ENCODE measurements at places on chromosomes 5 and 9. TPM values are rescaled to one million over a fixed set of nuclear protein-coding genes. Genes with fewer than 3 reads are reported as not detected.

DNA sequence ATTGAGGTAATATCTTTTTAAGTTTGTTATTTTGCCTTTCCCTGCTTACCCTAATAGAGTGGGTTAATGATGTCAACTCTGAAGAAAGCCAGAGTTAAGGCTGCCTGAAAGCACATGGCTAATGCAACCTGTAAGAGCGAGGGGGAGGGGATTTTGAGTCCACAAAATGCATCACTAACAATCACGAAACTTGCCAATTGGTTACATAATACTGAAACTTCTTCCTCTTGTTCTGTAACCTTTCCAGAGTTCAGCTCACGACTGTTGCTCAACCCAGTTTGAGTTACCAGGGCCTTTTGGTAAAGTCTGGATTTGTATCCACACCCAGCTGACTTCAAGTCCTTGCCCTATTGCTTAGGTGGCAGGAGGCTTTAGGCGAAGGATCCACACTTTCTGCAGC, 308.8 kb downstream of the EFNA5 start:
- H3K4me3 ChIP-seq: no peak overlapping the region
- H3K36me3 ChIP-seq: no peaks in the 10 kb centered on the region
- no peak for DNase-seq
- no peaks in the 10 kb centered on the region for H3K27me3 ChIP-seq
- H3K4me1 ChIP-seq: no peaks in the 10 kb centered on the region

The CTXN3 gene
- total RNA-seq: not detected

GRCh38 chr9:13974891-13975290, 339.1 kb downstream of the NFIB start:
- no peak for DNase-seq
- H3K4me3 ChIP-seq: no peak overlapping the region
- H3K27me3 ChIP-seq: no peaks in the 10 kb centered on the region
- H3K27ac ChIP-seq: no peak overlapping the region
- no peaks in the 10 kb centered on the region for H3K36me3 ChIP-seq

The LYSMD3 gene
- 21.3 TPM for total RNA-seq

The SPATA31C1 gene
- not detected for total RNA-seq

The EIF4E1B gene
- not detected for total RNA-seq

DNA sequence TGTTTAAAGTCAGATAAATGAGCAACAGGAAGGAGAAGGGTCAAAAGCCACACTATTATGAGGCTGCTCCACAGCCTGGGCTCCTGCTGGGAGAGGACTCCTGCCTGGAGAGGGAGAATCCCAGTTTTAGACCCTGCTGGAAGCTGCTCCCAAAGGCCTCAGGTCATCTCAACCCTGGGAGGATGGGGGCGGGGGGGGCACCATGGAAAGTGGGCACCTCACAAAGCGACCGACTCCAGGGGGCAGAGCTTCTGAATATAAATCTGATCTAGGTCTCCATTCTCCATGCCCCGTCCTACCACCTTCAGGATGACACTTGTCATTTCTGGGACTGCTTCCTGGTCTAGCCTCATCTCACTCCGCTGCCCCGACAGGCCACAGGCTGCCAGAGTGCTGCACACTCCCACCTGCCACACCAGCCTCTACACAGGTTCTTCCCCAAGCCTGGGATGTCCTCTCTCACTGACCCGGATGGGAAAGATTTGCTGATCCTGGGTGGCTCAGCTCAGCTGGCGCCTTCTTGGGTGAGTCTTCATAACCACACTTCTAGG, 183.4 kb downstream of the GAPVD1 start:
- H3K36me3 ChIP-seq: peaks cover 31% of the 10 kb centered on the region
- no peak overlapping the region for H3K4me3 ChIP-seq
- DNase-seq: no peak
- no peak overlapping the region for H3K27ac ChIP-seq
- no peaks in the 10 kb centered on the region for H3K4me1 ChIP-seq

The CDKN2B gene
- 4.8 TPM for total RNA-seq

DNA sequence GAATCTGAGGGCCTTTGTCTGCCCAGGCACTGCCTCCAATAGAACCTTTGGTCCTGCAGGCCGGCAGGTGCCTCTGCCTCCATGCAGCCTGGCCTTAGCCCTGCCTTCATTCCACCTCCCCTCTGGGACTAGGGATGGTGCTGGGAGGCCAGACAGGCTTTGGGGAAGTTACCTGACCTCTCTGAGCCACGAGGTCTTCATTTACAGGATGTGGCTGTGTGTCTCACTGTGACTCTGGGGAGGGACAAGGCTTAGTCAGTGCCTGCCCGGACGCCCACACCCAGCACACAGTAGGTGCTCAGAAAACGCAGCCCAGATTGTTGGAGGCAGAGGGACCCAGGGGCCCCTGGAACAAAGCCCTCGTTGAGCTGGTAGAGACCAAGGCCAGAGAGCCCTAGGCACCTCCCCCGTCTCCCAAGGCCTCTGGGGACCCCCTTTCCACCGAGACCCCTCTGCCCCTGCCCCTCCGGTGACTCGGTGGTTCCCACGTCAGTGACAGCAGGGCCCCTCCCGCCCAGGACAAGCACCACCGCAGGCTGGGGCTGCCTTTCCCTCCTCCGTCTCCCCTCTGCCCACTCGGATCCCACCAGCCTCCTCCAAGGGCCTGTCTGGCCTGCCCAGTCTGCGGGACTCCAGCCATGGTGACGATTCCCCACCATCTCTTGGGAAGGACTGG, 46.9 kb upstream of the EGFL7 start:
- no peak for DNase-seq
- H3K27me3 ChIP-seq: no peaks in the 10 kb centered on the region
- H3K4me3 ChIP-seq: no peak overlapping the region
- peak overlapping the region; percentile 90 for H3K27ac ChIP-seq

DNA sequence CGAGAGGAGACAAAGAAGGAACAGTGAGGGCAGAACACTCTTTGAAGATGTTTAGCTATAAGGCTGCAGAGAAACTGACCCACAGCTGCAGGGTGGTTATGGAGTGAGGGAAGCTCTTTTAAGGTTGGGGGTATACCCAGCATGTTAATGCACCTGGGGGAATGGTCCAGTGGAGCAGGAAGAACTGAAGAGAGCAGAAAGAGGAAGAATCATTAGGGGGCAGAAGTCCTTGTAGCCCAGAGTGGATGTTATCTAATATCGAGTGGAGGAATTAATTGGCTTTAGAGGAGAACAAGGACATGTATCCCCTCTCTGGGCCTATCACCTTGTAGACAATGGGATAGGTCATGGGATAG, 7.7 kb downstream of the IL4 start:
- DNase-seq: no peak
- no peak overlapping the region for H3K27ac ChIP-seq
- no peaks in the 10 kb centered on the region for H3K27me3 ChIP-seq
- no peaks in the 10 kb centered on the region for H3K4me1 ChIP-seq

The APBB3 gene
- total RNA-seq: 7.2 TPM

DNA sequence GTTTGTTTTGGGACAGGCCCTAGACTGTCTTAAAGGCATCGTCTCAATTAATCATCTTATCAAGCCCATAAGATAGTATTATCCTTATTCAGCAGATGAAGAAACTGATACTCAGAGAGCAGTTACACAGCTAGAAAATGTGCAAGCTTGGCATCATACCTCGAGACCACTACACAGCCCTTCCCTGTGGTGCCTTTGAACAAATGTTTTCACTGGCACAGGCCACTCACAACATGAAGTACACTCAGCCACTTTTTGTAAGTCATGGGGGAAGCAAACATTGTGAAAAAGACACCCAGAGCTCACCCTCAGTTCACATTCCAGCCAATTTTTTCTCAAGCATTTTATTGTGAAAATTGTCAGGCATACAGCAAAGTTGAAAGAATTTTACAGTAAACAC, 122.5 kb downstream of the WDR41 start:
- H3K27ac ChIP-seq: no peak overlapping the region
- no peaks in the 10 kb centered on the region for H3K4me1 ChIP-seq
- H3K27me3 ChIP-seq: no peaks in the 10 kb centered on the region
- no peak overlapping the region for H3K4me3 ChIP-seq
- no peak for DNase-seq

DNA sequence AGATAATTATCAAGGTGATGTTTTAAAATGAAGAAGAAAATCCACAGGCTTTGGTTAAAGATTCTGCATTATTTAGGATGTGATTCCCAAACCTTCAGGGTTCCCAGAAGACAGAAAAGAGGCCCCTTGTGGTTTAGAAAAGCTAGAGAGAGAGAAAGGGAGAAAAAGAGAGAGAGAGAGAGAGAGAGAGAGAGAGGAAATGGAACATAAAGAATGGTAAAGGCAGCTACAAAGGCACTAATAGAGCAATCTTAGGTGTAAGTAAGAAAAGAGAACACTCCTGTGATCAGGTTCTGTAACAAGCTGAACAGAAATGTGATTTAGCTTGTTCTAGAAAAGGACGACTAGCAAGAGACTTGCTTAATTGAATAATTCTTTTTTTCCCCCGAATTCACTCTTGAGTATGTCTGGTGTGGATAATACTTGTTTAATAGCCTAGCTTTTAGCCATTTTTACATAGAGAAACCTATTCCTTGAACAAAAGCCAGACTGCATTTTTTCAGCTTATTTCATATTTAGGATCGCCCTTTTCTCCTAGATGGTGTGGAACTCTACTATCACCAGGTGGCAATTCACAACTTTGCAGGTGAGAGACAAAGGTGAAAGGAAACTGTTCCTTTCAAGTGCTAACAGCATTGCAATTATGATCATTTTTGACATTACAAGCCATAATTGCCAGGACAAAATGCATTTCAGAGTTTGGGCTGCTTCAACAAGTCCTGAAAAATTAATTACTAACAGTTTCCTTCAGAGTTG, 57.6 kb upstream of the SH3GL2 start:
- H3K36me3 ChIP-seq: no peaks in the 10 kb centered on the region
- H3K4me1 ChIP-seq: no peaks in the 10 kb centered on the region
- H3K27ac ChIP-seq: no peak overlapping the region
- no peak overlapping the region for H3K4me3 ChIP-seq
- H3K27me3 ChIP-seq: no peaks in the 10 kb centered on the region
- no peak for DNase-seq

The LRRC26 gene
- total RNA-seq: not detected

DNA sequence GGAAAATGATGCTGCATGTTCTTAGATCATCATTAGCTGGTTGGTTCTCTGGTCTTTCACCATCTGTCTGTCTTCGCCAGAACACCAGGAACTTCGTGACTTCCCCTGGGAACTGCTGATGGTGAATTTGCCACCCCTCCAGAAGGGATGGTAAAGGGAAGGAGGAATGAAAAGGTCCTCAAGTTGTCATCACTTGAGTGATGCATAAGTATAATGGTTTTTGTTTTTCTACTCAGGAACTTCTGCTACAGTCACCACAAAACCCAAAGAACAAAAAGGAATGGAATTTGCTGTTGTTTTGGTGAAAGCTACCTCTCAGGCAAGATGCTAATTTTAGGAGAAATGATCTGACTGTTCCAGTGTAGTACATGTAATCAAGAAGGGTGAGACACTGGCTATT, 328.4 kb downstream of the ARHGEF28 start:
- H3K36me3 ChIP-seq: no peaks in the 10 kb centered on the region
- H3K4me1 ChIP-seq: peaks cover 2% of the 10 kb centered on the region
- H3K4me3 ChIP-seq: no peak overlapping the region
- no peak for DNase-seq
- no peaks in the 10 kb centered on the region for H3K27me3 ChIP-seq

The COL15A1 gene
- total RNA-seq: 50.6 TPM

DNA sequence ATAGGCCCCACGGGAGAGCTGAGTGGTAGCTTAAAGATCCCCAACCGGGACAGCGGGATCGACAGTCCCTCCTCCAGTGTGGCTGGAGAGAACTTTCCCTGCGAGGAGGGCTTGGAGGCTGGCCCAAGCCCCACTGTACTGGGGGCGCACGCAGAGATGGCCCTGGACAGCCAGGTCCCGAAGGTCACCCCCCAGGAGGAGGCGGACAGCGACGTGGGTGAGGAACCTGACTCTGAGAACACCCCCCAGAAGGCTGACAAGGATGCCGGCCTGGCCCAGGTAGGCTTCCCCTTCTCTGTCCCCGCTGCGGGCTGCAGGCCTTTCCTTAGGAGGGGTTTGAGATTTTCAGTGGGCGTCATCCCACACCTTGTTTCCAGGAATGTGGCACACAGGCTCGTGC, 29.1 kb downstream of the FGD3 start:
- DNase-seq: no peak
- H3K4me1 ChIP-seq: no peaks in the 10 kb centered on the region
- H3K4me3 ChIP-seq: no peak overlapping the region
- H3K27me3 ChIP-seq: no peaks in the 10 kb centered on the region
- H3K36me3 ChIP-seq: no peaks in the 10 kb centered on the region

DNA sequence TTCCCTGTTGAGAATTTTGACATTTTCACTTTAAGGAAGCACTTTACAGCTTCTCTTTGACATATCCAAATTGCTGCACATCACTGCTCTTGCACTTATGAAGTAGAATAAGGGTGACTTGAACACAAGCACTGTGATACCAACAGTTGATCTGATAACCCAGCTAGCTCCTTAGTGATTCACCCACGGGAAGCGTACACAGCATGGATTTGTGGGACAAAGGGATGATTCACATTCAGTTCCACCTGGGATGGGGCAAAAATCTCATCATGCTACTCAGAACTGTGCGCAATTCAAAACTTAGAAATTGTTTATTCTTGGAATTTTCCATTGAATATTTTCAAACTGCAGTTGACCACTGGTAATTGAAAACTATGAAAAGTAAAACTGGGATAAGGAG, 1565.5 kb upstream of the CDH9 start:
- no peaks in the 10 kb centered on the region for H3K4me1 ChIP-seq
- no peak for DNase-seq
- H3K4me3 ChIP-seq: no peak overlapping the region
- no peaks in the 10 kb centered on the region for H3K36me3 ChIP-seq
- no peaks in the 10 kb centered on the region for H3K27me3 ChIP-seq

- DNase-seq: peak; percentile 38
- H3K4me1 ChIP-seq: no peaks in the 10 kb centered on the region
- no peaks in the 10 kb centered on the region for H3K27me3 ChIP-seq
- H3K4me3 ChIP-seq: no peak overlapping the region
Observed at GRCh38 chr5:160175438-160176218, 53.7 kb upstream of the FABP6 start.

The TMCO6 gene
- total RNA-seq: 2.7 TPM

The CMBL gene
- 45.7 TPM for total RNA-seq

The ORM1 gene
- total RNA-seq: not detected

The SLC25A2 gene
- total RNA-seq: not detected

DNA sequence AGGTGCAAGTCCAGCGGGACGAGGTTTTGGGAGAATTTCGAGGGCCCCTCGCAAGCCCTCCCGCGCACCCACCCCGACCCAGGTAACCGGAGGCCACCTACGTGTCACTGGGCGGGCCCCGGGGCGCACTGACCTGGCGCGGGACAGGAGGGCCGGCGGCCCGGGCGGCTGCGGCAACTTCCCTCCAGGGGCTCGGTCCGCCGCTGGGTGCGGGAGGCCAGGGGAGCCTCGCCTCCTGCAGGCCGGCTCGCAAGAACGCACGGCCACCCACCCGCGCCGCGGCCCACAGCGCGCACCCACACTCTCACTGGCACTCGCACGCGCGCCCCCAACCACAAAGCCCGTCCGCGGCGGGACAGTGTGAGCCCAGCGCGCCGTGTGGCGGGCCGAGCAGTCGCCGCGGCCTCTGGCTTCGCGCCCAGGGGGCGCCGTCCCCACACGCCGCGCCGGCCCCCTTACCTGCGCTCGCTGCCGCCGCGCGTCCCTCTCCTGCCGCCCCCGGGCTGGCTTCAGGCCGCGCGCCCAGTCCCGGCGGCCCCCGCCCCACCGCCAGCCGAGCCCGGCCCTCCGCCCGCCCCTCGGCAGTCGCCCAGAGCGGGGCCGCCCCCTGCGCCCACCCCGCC, 451 bp downstream of the LPAR1 start:
- H3K27ac ChIP-seq: peak overlapping the region; percentile 80
- H3K4me3 ChIP-seq: peak overlapping the region; percentile 54
- DNase-seq: peak; percentile 15
- peaks cover 41% of the 10 kb centered on the region for H3K27me3 ChIP-seq
- H3K36me3 ChIP-seq: no peaks in the 10 kb centered on the region
